ENCODE measurements at places on chromosomes 12 and 14.

DNA sequence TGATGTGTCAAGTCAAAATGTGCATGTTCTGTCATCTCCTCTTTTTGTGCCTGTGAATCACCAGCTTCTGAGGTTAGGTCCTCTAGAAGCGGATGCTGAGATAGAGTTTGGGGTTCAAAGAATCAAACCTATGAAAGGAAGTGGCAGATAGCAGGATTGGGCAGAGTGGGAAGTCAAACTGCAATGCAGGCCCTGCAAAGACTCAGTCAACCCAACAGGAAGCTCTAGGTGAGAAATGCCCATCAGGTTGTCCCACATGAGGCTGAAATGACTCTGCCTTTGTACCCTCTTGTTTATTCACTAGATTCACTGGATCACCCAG lies 4.5 kb upstream of the MIA2 start:
- no peak for DNase-seq

GRCh38 chr12:128418944-128419343 lies 152.0 kb downstream of the TMEM132C start:
- no peak for DNase-seq

DNA sequence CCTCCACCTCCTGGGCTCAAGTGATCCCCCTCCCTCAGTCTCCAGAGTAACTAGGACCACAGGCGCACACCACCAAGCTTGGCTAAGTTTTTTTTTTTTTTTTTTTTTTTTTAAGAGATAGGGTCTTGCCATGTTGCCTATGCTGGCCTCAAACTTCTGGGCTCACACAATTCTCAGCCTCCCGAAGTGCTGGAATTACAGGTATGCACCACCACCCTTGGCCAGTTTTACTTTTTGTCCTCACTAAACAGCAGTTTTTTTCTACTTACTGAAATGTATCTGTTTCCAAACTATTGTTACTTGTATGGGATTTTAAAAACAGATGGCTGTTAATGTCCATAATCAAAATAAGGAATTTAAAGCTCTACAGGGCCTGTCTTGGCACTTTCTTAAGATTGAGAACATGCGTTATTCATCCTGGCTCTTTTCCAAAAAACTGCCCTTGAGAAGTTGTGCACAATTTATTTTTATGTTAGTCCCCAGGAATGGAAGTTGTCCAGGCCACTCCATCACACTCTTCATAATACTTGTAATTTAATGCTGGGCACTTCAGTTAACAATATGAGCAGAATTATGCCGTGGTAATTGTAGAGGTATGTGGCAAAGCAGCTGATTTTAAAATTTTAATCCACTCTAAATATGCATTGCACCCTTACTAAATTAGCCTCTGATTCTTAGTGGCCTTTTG lies 51.9 kb upstream of the REP15 start:
- DNase-seq: no peak

- DNase-seq: peak; percentile 39
Observed at GRCh38 chr12:48852734-48853688, 1.0 kb upstream of the DDX23 start.

- no peak for DNase-seq
Observed at GRCh38 chr12:2372735-2373134, 319.9 kb downstream of the CACNA1C start.

GRCh38 chr12:125971981-125972380 lies 906.7 kb downstream of the AACS start:
- no peak for DNase-seq

DNA sequence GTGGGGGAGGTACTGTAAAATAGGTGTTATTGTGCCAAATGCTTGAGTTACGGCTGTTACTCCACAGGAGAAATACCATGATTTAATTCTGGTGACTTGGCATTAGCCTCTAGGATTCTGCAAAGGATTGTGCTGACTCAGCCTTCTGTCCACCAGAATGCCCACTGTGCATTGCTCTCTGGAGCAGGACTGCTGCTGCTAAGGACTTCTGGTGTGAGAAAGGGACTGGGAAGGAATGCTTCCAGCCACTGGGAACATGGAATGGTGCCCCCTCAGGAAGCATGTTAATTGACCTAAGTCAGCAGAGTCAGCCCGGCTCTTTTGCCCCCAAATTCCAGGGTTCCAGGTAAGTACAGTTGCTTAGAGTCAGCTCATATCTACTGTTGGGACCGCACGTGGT lies 32.9 kb downstream of the ZFHX2 start:
- no peak for DNase-seq

- DNase-seq: no peak
Observed at GRCh38 chr14:42556551-42556950, 949.9 kb downstream of the LRFN5 start.

DNA sequence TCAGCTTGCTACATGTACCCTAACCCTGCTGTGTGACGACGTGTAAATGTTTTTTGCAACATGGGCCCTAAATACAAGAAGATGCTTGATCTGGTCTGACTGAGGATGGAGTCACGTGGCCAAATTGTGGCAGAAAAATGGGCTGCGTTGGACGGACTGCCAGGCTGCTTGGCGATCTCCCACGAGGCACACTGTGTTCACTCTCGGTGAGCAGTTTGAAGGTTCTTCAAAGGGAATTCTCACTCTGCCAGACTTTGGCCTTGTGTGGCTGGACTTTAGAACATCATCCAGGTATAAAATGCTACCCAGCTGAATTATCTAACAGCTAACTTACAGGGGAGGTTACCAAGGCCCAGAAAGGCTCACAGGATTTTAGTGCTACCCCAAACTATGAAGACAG lies 85.1 kb downstream of the KDM2B start:
- no peak for DNase-seq

DNA sequence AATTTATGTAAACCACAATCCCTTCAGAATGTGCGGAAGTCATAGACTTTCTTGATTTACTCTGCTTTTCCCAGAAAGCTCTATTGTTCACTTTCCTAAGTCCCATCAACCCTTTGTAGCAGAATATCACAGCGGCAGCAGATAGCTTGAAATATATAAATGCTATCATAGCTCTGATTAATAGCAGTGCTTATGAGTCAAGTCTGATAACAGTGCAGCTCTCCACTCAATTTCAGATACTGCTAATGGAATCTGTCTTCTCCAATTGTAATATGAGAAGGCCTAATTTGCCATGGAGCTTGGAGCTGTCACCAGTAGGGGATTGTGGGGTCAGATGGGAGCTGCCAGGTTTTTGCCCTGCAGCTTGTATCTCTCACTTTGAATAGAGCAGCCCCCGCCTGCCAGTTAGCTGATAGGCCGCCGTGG lies 10.9 kb downstream of the TMEM260 start:
- no peak for DNase-seq

DNA sequence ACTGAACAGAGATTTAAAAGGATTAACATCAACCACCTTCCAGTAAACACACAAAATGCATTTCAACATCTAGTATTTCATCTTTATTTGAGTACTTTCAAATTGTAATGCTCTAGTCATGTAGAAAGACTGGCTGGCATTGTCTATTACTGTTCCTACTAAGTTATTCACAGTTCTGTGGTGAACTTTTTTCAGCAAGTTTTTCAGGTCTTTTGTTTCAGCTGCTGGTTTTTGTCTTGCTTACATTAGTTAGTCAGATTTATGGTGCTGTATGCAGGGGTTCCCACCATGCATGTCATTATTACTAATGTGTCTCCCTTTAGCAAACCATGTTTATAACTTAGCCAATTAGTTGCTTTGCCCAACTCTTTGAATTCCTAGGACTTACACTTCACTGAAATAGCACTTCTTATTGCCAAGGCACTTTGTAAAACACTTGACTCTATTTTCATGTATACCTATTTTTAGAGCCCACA lies 253.4 kb upstream of the KITLG start:
- DNase-seq: no peak

- DNase-seq: no peak
Observed at GRCh38 chr12:27480016-27480415, 33.5 kb downstream of the SMCO2 start.

GRCh38 chr12:119659289-119659897 lies 8.5 kb upstream of the PRKAB1 start:
- no peak for DNase-seq

DNA sequence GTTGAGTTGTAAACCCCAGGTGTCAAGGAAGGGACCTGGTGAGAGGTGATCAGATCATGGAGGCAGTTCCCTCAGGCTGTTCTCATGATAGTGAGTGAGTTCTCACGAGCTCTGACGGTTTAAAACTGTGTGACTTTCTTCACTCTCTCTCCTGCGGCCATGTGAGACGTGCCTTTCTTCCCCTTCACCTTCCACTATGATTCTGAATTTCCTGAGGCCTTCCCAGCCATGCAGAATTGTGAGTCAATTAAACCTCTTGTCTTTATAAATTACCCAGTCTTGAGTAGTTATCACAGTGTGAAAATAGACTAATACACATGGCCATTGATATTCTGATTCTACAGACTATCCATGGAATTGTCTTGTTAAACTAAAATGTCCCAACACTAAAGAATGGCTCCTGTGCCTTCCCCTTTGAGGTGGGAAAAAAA lies 85.6 kb downstream of the SLC2A13 start:
- DNase-seq: no peak

- no peak for DNase-seq
Observed at GRCh38 chr12:100567945-100568344, 5.5 kb upstream of the GAS2L3 start.

- no peak for DNase-seq
Observed at GRCh38 chr12:112381406-112381882, 787 bp downstream of the HECTD4 start.

GRCh38 chr14:80605536-80605935 lies 336.0 kb downstream of the CEP128 start:
- no peak for DNase-seq

- DNase-seq: no peak
Observed at GRCh38 chr12:113804961-113805600, 161.0 kb downstream of the RBM19 start.

GRCh38 chr14:100967930-100968329 lies 64.4 kb upstream of the RTL1 start:
- no peak for DNase-seq

- DNase-seq: no peak
Observed at GRCh38 chr14:59268858-59269257, 80.4 kb downstream of the DAAM1 start.

GRCh38 chr14:51822499-51822898 lies 37.9 kb upstream of the GNG2 start:
- no peak for DNase-seq

- DNase-seq: no peak
Observed at GRCh38 chr14:91298576-91298975, 54.1 kb upstream of the GPR68 start.

GRCh38 chr12:93603762-93604161 lies 31.3 kb downstream of the SOCS2 start:
- no peak for DNase-seq

DNA sequence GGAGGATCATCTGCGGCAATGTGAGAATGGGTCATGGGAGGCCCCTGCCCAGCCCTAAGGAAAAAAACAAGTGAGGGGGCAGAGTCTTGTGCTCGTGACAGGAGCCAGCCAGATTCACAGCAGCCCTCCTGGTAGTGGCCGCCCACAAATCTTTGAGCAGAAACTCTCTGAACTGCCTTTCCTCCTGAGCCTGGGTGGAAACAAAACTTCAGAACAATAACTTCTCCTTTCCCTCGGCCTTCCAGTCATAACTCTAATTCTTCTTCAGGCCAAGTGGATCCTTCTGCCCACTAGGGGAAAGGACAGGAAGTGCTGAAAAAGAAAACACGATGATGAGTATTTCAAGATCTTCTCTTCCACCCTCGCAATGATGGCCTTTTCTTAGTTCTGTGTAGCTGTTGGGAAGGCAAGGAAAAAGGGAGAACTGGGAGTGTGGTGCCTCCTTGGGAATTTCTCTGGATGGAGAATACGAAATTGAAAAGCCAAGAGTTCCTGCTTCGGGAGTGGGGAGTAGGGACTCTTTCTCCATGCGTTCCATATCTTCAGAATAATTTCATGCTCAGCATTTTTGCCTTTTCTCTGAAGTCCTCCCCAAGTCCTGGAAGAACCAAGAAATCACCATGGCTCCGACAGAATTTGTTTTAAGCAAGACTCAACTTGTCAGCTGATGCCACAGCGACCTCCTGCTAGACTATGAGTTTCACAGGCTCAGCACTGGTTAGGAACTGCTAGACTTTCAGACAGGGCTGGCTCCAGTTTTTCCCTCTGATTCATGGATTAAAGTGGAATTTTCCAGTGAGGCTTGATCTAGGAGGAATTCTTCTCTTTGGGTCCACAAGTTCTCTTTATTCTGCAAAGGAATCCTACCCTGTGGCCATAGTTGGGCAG lies 188.9 kb downstream of the CAND1 start:
- DNase-seq: no peak

DNA sequence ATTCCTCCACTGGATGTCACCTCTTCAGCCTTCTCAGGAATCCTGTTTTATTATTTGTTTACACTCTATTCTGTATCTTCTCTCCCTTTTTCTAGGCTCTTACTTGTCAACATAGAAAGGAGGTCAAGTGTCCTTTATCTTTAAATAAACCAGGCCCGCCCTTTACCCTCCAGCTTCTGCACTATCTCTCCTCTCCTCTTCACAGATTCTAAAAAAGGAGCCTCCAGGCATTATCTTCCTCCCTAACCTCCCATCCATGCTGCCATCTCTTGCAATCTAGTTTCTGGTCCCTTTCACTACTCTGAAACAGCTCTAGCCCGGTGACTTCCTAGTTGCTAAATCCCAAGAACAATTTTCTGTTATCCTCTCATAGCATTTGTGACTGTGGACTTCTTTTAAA lies 24.1 kb upstream of the ARID2 start:
- no peak for DNase-seq

DNA sequence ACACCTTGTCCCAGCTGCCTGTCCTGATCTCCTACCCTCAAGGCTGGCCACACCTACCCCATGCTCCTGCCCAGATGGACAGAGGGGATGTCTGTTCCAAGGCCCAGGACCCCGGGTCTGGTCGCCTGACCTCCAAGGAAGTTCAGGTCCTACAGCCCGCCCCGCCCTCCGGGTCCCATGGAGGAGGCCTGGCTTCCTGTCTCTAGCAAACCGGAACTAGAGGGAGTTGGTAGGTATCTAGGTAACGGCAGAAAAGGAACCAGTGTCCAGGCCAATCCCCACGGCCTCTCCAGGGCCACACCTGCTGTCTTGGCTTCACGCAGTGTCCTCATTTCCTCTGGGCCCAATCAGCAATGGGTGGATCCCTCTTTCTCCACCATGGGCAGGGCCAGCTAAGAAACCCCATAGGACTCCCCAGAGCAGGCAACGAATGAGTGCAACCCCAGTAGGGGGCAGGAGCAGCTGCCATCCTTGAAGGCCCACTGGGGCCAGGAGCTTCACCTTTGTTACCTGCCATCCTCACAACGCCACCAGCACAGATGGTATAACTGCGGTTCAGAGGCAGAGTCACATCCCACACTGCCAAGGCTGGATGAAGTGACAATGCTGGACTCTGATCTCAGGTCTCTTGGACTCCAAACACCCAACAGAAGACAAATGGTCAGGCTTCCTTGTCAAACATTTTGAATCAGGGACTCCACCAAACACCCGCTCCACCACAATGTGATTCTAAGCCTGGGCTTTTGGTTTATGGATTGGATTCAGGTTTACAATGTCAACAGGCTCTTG lies 25.1 kb upstream of the RPLP0 start:
- no peak for DNase-seq

DNA sequence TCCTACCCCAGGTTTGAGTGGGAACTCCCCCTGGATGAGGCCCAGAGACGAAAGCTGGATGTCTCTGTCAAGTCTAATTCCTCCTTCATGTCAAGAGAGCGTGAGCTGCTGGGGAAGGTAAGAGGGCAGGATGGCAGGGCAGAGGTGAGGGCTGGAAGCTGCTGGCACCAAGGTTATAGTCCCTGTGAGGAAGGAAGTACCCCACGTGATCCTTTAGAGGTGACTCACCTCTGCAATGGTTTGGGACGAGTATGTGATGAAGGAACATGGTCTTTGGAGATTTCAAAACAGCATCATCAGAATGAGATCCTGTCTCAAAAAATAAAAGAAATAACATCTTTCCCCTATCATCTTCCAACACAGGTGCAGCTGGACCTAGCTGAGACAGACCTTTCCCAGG lies 9.2 kb upstream of the MYL6B start:
- no peak for DNase-seq

- no peak for DNase-seq
Observed at GRCh38 chr12:4829793-4830162, 79.9 kb upstream of the KCNA1 start.
